Right renal pelvis (tissue), 4 donors: ENCODE measurements at places on chromosomes 5 and 9.

- no peak for DNase-seq
These were observed 457.1 kb downstream of the DTWD2 start for GRCh38 chr5:118531276-118531675.

DNA sequence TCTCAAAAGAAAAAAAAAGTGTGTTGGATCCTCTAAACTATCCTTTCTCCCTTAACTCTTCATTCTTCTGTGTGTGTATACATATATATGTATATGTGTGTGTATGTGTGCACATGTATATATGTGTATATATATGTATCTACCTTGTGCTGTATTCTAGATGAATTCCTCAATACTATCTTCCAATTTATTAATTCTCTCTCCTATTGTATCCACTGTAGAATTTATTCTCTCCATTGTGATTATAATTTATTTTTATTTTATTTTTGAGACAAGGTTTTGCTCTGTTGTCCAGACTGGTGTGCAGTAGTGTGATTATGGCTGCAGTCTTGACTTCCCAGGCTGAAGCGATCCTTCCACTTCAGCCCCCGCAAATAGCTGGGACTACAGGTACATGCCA is 147.1 kb upstream of the ZNF618 start:
- DNase-seq, result no peak

DNA sequence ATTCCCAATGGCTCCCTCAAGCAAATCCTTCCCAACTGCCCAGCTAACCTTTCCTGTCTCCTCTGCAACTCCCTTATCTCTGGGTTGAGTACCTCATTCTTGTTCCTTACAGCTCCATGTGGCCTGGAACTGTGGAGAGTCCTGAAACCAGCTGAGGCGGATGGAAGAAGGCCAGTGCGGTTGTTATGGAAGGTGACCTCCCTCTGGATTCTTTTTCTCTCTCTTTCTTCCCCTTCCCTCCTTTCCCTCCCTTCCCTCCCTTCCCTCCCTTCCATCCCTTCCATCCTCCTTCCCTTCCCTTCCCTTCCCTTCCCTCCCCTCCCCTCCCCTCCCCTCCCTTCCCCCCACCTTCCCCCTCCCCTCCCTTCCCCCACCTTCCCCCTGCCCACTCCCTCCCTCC is 45.1 kb downstream of the IL31RA start:
- no peak for DNase-seq

DNA sequence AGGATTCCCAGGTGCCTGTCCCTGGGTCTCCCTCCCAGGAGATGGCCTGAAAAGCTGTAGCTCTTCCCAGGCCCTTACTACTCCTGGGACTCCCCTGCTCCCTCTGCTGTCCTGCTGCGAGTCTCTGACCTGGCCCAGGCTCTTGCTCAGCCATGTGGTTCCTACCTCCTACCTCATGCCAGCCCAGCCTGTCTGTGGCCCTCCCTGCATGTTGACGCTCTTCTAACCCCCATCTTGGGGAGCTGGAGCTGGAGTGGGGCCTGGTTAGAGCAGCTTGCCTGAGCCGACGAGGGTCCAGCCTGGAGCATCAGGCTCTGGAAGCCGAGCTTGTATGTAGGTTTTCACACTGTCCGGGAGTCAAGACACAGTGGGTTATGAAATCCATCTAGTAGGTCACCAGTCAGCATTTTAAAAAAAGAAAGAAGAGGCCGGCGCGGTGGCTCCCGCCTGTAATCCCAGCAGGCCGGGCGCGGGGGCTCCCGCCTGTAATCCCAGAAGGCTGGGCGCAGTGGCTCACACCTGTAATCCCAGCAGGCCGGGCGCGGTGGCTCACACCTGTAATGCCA is 244.4 kb downstream of the FANCC start:
- no peak for DNase-seq

DNA sequence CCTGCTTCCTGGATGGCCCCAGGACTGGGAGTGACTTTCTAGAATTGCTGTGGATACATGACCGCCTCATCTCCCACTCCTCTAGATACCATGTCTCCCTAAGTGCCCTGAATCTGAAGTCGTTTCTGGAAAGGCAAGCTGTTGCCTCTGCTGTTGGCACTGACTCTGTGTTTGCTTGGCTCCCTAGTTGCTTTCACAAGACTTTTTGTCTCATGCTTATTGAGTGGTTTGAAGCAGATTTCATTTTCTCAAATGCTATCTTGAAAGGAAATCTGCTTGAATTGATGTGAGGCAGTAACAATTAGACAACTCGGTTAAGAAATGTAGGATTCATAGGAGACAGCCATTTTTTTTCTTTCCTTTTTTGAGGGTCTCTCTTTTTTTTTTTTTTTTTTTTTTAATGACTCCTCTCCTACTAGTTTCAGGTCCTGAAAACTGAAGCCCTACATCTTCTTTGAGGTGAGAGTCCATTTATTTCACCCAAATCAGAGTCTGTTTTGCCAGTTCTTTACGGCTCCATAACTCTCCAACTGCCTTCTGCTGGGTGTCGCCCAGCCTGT is 65.9 kb downstream of the PRDM6 start:
- no peak for DNase-seq

DNA sequence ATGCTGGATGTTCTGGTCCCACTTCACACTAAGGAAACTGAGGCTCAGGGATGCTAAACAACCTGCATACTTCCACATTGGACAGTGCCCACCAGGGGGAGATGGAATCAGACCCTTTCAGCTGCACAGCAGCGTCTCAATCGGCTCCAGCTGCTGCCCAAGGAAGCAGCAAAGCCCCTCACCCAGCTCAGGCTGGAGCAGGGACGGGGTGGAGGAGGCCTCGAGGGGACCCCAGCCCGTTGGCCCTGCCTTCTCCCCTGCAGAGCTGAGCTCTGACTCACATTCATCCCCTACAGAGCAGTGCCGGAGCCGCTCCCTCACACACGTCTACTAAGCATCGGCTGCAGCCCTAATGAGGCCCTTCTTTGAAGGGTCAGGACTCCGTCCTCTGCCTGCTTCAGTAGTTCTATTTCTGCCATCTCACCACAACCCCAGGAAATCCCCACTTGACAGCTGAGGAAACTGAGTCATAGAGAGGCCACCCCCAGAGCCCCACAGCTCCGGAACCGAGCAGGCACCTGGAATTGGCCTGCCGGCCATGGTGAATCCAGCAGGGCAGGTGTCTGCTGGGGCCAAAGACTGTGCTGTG is 21.5 kb upstream of the SUSD3 start:
- no peak for DNase-seq

- DNase-seq, result no peak
These were observed 14.2 kb downstream of the HOMER1 start for GRCh38 chr5:79499640-79500273.

GRCh38 chr5:13976223-13976622 is 31.7 kb upstream of the DNAH5 start:
- DNase-seq, result no peak

DNA sequence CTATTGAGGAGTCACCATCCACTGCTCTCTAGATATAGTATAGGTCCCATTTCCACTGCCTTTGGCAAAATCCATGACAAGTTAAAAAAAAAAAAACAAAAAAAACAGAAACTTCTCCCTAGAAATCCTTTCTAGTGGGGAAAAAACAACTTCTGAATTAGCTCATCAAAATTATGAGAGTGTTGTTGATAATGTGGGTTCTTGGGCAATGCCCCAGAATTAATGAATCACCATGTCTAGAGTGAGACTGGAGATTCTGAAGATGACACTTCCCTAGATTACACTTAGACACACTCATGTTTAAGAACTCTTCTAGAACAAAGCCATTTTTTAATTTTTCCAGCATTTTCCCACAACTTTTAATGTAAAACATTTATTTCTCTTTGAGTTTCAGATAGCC is 728.0 kb upstream of the C9orf72 start:
- no peak for DNase-seq

DNA sequence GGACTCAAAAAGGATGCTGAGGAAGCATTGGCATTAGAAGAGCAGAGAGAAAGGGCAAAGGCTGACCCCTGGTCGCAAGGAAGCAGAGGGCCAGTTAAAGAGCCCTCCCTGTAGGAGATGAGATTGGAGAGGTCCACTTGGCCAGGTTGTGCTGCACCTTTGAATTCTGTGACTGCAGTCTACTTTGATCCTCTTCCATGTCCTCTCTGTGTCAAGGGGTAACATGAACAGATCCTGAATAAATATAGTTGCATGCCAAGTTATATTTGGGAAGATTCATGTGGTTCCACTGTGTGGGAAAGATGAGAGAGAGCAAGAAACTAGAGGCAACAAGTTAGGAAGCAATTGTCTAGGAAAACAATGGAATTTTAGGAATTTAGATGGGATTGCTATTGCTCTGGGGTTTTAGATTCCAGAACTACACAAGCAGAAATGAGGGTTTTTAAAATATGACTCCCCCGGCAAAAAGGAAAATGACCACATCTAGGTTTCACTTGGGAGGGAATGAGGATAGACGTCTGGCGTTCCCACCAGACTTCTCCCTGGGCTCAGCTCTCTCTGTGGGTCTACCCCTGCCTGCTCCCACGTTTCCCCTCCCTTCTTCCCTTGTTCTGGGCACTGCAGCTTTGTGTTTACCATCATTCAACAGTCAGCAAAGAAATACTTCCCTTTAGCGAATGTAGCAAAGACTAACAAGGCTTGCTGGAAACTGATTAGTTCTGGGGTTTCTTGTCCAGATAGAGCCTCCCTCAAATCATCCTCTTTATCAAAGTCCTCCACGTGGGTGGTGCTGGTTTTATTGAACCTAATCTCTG is 63.6 kb downstream of the SNX18 start:
- DNase-seq, result no peak

DNA sequence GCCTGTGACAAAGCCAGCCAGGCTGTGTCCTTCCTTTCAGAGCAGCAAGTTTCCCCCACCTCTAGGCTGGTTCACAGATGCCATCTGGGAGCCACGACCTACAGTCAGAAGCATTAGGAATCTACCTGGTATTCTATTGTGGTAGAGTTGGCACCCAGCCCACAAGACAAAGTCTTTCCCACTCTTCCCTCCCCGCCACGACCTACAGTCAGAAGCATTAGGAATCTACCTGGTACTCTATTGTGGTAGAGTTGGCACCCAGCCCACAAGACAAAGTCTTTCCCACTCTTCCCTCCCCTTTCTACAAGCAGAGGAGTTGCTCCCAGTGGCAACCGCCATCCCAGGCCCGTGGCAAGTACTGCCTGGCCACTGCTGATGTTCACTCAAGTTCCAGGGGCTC is 157.8 kb upstream of the TNC start:
- DNase-seq, result no peak

- DNase-seq, result no peak
These were observed 474.7 kb downstream of the PDE4D start for GRCh38 chr5:59418808-59419207.

DNA sequence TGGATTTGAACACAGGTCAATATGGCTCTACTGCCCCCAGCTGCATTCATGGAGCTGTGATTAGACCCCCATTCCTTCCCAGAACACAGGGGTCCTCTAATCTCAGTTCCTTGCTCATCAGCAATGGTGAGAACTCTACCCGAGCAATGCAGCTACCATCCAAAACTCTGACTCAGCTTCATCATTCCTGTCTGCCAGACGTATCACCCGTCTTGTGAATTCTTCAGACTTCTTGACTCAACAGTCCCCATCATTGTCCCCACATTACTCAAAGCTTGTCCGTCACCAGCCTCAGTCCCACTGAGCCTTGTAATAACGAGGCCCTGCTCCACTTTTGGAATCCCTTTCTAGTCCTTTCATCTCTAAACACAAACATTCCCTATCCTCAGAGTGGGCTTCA is 36.3 kb upstream of the STX17 start:
- no peak for DNase-seq

DNA sequence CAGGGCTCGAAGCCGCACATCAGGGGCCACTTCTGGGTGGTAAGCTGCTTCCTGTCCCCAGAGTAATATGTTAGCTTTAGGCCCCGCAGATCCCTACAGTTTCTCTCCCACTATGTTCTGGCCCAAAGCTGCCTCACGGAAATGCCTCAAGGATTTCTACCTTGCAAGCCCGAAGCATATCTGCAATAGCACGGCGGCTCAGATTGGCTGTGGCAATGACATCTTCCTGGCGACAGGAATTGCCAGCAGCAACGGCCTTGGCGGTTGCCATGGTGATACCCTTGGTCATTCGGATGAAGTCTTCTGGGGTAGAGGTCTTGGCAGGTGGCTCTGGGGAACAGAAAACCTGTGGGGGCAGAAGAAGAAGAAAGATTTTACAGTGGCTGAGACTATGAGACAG is 10.3 kb upstream of the TPM2 start:
- DNase-seq, result no peak

- no peak for DNase-seq
These were observed 113.1 kb downstream of the KIAA1958 start for GRCh38 chr9:112599732-112600131.

- DNase-seq, result no peak
These were observed 1922.1 kb upstream of the WWC1 start for GRCh38 chr5:166369346-166369745.

GRCh38 chr9:32606811-32607210 is 28.7 kb downstream of the TAF1L start:
- DNase-seq, result no peak

DNA sequence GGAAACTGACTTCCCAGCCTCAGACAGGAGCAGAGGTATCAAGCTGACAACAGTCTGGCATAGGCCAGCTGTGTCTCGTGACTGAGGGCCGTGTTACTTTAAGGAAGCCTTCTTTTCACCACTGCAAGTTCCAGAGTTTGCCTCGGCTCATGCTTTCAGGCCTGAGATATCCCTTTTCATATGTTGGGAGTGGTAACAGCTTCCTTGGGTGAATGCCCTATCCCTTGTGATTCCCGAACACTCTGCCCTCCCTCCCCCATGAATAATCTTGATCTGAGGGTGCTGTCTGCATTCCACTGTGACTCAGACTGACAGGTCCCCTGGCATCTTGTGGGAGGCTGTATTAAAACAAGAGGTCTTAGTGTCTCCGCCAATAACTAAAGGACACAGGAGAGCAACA is 49.7 kb upstream of the ARL15 start:
- DNase-seq, result no peak
